Left kidney (tissue), 8 donors: ENCODE measurements at places on chromosomes 6 and 20.

DNA sequence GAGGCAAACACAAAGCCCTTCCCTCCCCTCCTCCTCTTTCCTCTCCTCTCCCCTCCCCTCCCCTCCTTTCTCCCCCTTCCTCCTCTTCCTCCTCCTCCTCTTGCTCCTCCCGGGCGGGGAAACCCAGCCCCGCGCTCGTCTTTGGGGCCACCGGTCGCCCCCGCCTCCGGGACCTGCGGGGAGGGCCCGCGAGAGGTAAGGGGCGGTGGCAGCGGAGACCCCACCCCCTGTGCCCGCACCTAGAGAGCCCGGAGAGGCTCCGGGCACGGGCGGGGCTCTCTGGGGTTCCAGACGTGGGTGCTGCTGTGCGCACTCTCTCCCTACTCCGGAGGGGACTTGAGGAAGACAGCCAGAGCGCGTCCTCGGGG, at the start of gene RIN2:
TSS of gene RIN2 (plus strand) at position 126 of the 368 bp plus-strand sequence. CDS start 131,344 bp downstream, outside the sequence.
- no peak for DNase-seq

DNA sequence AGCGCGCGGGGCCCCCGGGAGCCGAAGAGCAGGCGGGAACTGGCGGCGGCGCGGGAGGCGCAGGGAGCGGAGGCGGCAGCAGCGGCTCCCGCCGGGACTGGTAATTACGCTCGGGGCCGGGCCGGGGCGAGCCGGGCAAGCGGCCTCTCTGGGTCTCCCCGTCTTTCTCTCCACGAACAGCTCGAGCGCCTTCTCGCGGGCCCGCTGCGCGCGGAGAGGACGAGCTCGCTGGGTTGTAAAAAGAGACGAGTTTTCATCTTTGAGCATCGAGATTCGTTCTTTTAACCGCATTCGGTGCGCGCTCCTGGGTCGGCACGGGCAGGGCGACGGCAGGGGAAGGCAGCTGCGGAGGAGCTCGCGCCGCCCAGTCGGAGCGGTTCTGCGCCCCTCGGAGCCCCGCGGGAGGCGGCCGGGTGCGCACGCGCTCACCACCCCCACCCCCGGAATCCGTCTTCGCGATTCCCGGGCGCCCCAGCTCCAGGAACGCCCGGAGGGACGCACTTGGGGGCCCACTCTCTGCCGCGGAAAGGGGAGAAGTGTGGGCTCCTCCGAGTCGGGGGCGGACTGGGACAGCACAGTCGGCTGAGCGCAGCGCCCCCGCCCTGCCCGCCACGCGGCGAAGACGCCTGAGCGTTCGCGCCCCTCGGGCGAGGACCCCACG, 38.0 kb downstream of the YTHDF1 start:
- no peak for DNase-seq

DNA sequence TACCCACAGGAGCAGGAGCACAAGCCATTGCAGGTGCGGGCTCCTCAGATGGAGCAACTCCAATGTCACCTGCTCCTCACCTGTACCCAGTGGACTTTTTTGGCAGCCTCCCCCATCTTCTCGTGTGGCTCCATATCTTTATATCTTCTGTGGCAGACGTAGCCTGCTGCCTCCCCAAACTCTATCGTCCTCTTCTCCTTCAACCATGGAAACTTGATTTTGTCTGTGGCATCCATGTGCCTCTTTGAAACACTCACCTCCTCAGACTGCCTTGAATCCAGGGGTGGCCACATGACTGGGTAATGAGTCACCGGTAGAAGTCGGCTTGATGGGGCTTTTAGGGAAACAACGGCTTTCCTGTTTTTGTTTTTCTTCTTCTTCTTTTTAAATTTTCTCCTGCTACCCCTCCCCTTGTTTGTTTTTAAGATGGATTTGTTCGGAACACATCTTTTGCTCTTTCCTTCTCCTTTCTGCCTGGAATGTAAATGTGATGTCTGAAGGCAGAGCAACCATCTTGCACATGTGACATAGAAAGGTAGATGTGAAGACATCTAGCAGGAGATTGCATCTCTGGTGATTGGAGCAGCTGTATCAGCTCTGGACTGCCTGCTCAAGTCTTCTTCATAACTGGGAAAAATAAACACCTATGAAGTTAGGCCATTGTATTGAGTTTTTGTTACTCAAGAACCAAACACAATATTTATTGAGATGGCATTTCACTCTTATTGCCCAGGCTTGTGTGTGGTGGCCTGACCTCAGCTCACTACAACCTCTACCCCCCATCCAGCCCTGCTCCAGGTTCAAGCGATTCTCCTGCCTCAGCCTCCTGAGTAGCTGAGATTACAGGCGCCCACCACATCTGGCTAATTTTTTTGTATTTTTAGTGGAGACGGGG, 69.9 kb upstream of the DDR1 start:
- DNase-seq, result no peak

- DNase-seq, result no peak
Measured at GRCh38 chr6:167786853-167787675, 39.6 kb upstream of the AFDN start.

GRCh38 chr6:21198032-21198640, 395.4 kb upstream of the SOX4 start:
- DNase-seq, result no peak

GRCh38 chr6:3948866-3949265, 99.7 kb downstream of the FAM50B start:
- DNase-seq, result no peak

GRCh38 chr6:107129370-107129925, 14.1 kb upstream of the BEND3 start:
- DNase-seq, result no peak
